ENCODE measurements at places on chromosomes 12 and 14.

- no peak for DNase-seq
These were observed 572.8 kb upstream of the FBXO33 start for GRCh38 chr14:40004871-40005500.

DNA sequence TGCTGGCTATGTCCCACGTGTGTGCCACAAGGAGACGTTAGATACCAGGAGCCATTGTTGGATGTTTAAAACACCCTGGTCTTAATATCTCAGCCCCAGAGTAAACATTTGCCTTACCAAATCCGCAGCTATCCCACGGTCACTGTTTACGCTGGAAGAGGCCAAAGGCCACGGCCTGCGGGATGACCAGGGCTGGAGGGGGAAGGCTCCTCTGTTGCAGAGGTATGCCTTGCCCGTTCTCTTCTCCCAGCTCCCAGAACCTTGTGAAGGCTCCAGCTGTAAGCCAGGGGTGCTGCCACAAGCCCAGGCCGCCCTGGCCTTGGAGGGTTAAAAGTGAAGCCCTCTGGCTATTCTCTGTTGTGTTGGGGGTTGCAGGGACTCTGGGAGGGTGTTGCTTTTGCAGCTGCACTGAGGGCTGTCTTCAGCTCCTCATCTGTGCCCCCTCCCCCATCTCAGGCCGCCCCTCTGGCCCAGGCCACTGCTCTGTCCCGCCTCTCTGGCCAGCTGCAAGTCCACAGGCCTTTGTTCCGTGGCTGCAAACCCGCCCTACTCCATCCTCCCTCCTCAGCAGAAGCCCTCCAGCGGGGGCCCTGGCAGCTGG, 2.5 kb downstream of the PLEKHG3 start:
- DNase-seq, result no peak

DNA sequence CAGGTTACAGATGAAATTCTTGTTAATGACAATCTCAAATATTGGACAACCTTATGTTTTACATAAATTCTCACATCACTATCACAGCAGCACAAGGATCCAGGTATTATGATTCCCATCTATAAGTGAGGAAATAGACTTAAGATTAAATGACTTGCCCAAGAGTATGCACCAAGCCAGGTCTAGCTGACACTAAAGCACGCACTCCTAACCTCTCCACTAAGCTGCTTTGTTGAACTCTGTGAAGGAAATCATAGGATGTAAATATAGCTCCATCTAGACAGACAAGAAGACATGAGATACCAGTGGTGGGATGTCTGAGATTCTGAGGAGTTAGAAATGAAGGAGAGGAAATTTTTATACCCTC, 87.9 kb downstream of the PHLDA1 start:
- DNase-seq, result no peak

- no peak for DNase-seq
These were observed 293.6 kb downstream of the RMST start for GRCh38 chr12:97756066-97756666.

- no peak for DNase-seq
These were observed 271.3 kb upstream of the TMPO start for GRCh38 chr12:98244136-98244535.

DNA sequence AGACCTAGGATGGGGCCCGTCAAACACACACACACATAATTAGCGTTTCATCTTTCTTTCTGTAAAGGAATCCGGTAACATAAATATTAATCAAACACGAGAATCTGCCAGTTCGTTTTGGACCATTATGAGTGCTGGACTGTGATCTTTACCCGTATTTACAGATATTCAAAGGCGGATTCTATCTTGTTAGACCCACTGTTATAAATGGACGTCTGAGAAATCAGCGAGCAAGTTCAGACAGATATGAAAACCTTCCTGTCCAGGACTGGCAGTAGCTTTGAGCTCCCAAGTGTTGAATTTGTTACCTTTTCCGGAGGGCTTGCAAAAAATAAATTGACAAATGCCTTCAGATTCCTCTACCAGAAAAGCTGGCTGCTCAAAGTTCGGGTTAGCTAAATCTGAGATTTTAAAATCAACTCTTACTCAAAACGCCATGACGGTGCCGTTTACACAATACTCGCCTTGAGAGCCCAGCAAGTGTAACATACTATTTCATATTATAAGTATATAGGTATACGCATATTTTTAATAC, 27.6 kb downstream of the BCL11B start:
- no peak for DNase-seq

DNA sequence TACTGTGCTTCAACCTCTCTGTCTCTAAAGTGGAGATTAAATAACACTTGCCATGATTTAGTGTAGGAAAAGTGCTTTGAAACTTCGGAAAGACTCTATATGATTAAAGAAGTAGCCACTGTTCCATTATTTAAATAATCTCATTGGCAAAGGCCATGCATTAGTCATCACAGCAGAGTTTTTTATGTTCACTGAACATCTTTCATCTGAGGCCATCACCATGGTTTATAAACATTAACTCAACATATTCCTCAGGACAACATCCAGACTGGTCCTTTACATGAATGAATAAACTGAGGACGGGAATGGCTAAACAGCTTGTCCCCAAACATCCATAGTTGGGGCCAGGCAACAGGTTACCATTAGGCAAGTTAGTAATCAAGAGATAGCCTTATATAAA, 124.6 kb upstream of the FRMD6 start:
- no peak for DNase-seq

DNA sequence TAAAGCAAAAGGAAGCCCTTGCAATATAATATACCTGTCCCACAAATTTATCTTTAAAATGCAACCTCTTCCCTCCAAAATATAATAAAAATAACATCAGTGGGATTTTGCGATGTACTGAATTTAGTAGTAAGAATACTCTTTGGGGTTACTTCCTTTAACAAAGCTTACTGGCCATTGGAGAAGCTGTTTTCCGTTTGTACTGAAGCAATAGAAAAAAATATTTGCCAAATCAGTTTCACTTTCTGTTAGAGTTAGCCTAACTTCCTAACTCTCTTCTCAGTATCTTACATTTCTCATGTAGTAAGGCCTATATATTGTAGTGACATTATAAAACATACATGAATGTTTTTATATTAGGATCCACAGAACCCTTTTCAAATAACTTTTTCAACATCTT, 3.7 kb downstream of the MAX start:
- no peak for DNase-seq

GRCh38 chr14:47746986-47747385, 71.6 kb upstream of the MDGA2 start:
- no peak for DNase-seq

DNA sequence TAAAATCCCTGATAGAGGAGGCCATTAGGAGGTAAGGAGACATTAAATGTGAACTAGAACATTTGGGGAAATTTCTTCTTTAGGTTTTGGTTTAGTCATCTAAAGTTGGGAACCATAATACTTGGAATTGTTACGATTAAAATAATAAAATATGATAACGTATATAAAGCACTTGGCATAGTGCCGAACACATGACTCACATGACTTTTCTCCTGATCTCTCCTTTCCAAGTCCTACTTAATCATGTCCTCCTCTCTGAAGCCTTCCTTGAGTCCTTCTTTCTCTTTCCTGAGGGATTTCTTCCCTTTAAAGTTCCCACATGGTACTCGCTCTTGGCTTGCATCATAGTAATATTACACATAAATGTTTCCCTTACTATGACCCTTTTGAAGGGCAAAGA, 20.0 kb downstream of the BEST3 start:
- DNase-seq, result no peak

DNA sequence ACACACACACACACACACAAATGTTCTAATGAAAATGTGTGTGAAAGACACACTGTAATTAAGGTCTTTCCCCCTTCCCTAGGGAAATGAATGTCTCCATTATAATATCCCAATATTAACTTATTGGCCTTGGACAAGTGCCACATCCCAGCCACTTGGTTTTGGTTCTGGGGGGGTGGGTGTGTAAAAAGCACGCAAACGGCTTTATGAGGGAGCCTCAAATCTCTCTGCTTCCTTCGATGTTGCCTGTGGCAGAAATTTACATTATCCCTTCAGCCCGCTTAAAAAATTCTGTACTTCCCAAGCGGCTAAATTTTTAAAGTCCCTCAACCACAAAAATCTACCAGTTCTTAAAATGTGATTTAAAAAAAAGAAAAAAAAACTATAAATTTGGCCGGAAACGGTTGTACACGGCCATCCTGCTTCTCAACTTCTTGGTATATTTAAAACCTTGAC, 432 bp downstream of the C14orf93 start:
- DNase-seq, result no peak

DNA sequence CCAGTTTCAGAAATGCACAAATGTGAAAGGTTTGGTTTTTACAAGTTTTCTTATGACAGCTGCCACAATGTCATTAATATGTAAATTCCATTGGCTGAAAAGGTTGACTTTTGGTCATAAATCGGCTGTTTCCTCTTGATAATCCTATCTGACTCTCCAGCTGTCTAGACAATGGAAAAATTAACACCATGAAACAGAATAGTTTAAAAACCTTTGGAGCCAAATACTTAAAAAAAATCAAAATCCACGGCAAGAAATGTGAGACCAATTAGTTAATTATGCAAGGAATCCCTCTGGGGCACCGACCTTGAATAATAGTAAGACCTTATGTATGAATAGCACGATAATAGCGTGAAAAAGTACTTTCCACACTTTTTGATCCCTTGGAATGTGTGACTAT, 138.0 kb downstream of the ZNF664 start:
- DNase-seq, result no peak

DNA sequence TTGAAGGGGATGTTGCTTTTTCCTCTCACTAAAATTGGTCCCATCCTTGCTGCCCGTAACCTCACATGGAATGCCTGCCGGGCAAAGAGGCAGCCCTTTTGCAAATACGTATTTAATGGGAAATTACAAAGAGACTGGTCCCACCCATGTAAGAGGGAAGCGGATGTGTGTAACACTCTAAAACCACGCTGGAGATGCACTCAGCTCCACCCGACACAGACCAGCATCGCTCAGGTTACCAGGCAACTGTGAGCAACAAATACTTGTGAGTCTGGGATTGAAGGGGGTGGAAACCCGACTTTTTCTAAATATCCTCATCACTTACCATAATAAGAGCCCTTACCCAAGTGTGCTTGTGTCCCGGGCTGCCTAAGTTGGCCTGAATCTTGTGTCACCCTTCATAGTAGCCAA, 47.7 kb downstream of the ELK3 start:
- DNase-seq, result peak; percentile 65

GRCh38 chr14:90388982-90389381, 7.8 kb upstream of the CALM1 start:
- DNase-seq, result no peak

Measured in CD4-positive, alpha-beta T cell (primary cell).